Pulmonary artery endothelial cell (primary cell): ENCODE measurements at places on chromosomes 3 and 15. TPM values are rescaled to one million over a fixed set of nuclear protein-coding genes. Genes with fewer than 3 reads are reported as not detected.

DNA sequence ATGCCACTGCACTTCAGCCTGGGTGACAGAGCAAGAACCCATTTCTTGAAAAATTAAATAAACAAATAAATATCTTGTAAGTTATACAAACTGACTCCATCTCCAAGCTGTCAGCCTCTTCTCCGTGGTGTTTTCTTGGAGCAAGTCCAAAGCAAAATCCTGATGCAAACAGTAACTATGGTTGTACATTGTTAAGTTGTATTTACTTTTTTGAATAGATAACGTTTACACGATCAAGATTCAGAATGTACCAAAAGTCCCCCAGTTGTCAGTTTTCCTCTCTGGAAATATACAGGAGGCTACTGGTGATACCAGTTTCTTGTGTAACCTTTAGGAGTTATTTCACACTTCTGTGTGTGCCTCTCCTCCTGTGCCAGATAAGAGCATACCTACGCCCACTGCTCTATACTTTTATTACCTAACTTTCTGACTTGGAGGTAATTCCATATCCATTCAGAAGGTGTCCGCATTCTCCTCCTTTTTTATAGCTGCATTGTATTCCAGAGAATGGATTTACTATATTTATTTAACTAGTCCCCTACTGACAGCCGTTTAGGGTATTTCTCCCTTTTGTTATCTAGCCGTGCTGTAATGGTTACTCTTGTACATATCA, 14.2 kb downstream of the CMTM7 start:
- no peak for DNase-seq

GRCh38 chr3:13223574-13224237, 150.5 kb upstream of the IQSEC1 start:
- DNase-seq, result no peak

- no peak for DNase-seq
Observed at GRCh38 chr3:126529585-126530170, 5.7 kb downstream of the CHST13 start.

GRCh38 chr3:42815826-42816225, 6.6 kb downstream of the ACKR2 start:
- no peak for DNase-seq

- no peak for DNase-seq
Observed at GRCh38 chr3:160210799-160211221, 14.4 kb upstream of the C3orf80 start.

DNA sequence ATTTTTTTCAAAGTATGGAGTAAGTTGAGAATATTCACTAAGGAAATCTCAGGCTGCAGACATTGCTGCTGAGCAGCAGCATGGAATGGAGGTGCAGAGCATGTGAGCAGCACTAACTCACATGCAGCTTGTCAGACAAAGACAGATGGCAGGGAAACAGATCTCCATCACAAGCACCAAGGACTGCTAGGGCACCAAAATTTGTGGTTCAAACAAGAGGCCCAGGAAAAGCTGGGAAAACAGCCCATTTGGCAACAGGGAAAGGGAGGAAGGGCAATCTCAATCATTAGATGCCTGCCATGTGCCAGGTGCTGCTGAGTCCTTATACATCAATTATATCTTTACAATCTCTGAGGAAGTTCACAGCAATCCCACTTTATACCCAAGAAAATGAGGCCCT, 47.2 kb upstream of the EIF1B start:
- DNase-seq, result no peak

C3orf33 gene
- 1.2 and 2.7 TPM in 2 replicates for total RNA-seq
